ENCODE measurements at places on chromosomes 6 and 20. TPM values are rescaled to one million over a fixed set of nuclear protein-coding genes. Genes with fewer than 3 reads are reported as not detected.

DNA sequence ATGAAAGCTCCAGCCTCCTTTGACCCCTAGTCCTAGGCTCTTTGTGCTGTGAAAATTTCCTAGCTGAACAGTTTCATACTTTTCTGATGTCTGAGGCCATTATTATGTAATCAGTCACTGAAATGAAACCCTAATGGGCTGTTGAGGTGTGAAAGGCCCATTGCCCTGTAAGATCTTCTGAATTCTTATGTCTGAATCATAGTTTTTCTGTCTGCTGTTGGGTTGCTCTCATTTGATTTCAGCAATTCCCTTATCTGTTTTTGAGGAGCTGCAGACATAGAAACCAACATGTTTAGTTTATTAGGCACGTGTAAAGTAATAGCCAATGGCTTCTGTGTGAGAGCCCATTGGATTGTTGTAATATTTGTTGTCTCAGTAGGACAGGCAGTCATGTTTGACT is 118.1 kb downstream of the EYA4 start:
- no peak for DNase-seq

- DNase-seq = no peak
Observed at GRCh38 chr20:45872626-45873025, 8.4 kb upstream of the ZSWIM1 start.

- no peak for DNase-seq
Observed at GRCh38 chr20:4303136-4303535, 287.8 kb upstream of the RNF24 start.

DNA sequence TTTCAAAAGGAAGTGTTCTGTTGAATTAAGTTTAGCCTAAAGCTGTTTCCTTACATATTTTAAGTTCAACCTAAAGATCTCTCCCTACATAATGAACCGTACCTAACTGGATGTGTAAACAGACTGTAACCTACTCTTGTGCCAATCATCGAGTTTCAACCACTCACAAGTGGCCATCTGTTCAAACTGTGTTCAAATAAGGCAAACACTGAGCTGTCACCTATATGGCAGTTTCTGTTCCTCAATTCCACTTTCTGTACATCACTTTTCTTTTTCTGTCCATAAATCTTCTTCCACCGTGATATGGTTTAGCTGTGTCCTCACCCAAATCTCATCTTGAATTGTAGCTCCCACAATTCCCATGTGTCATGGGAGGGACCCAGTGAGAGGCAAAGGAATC is 428.6 kb downstream of the HACE1 start:
- DNase-seq = no peak

GRCh38 chr6:79993911-79994309 is 10.5 kb upstream of the TTK start:
- DNase-seq = no peak

OPN5 gene
- not detected for total RNA-seq

CD109 gene
- total RNA-seq = 10.5 TPM

SIRPG gene
- total RNA-seq = not detected

RAB32 gene
- 12.5 TPM for total RNA-seq

RTEL1 gene
- total RNA-seq = 13.5 TPM

All from left cardiac atrium (tissue), 4 donors.